Osteoblast (primary cell): ENCODE measurements at places on chromosomes 5 and 9. TPM values are rescaled to one million over a fixed set of nuclear protein-coding genes. Genes with fewer than 3 reads are reported as not detected.

- H3K4me1 ChIP-seq = peaks cover 54% of the 10 kb centered on the region
- no peaks in the 10 kb centered on the region for H3K36me3 ChIP-seq
- H3K4me3 ChIP-seq = peak within 1 kb of the TSS; percentile 81
- H3K27me3 ChIP-seq = no peaks in the 10 kb centered on the region
- peak; percentile 97 for DNase-seq
- H3K27ac ChIP-seq = peak within 1 kb of the TSS; percentile 99
These were observed at the start of gene RAI14 for GRCh38 chr5:34656001-34656699. Gene RAI14 (plus strand): TSS chr5:34656328. CDS start chr5:34686920, 30,592 bp downstream.

GRCh38 chr9:131839281-131840084 lies 99.6 kb upstream of the RAPGEF1 start:
- H3K4me3 ChIP-seq = no peak overlapping the region
- peaks cover 27% of the 10 kb centered on the region for H3K27me3 ChIP-seq
- H3K36me3 ChIP-seq = no peaks in the 10 kb centered on the region
- peak; percentile 98 for DNase-seq
- H3K4me1 ChIP-seq = peaks cover 19% of the 10 kb centered on the region

DNA sequence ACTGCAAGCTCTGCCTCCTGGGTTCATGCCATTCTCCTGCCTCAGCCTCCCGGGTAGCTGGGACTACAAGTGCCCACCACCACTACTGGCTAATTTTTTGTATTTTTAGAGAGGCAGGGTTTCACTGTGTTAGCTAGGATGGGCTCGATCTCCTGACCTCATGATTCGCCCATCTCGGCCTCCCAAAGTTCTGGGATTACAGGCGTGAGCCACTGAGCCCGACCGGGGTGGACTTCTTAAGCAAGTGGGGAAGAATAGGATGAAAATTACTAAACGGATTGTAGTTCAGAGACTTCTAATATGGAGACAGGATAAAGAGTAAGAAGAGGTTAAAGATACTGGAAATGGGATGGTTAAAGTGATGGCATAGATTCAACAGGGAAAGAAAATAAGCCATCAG lies 132.3 kb upstream of the IRX2 start:
- H3K27ac ChIP-seq = no peak overlapping the region
- H3K4me3 ChIP-seq = no peak overlapping the region
- no peaks in the 10 kb centered on the region for H3K27me3 ChIP-seq
- DNase-seq = no peak
- no peaks in the 10 kb centered on the region for H3K36me3 ChIP-seq

DNA sequence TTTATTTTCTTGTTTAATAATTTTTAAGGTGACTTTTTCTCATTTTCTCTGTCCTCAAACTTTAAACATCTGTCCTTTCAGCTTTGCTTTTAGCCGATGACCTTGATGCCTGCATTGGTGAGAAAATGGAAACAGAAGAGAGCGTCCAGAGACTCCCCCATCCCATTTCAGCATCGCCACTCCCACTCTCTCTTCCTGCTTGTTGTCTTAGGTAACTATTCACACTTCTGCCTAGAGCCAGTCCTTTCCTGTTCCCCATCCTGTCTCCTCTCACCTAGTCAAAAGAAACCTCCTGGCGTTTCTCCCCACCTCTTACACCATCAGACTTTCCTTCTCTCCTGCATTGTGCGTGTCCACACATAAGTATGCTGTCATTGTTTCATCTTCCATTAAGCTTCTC lies 124.6 kb downstream of the MAST4 start:
- no peak overlapping the region for H3K4me3 ChIP-seq
- no peak overlapping the region for H3K27ac ChIP-seq
- H3K36me3 ChIP-seq = no peaks in the 10 kb centered on the region
- H3K27me3 ChIP-seq = peaks cover 6% of the 10 kb centered on the region

- H3K27me3 ChIP-seq = no peaks in the 10 kb centered on the region
- H3K4me3 ChIP-seq = no peak overlapping the region
- no peaks in the 10 kb centered on the region for H3K4me1 ChIP-seq
- H3K27ac ChIP-seq = no peak overlapping the region
- no peaks in the 10 kb centered on the region for H3K36me3 ChIP-seq
These were observed 13.6 kb downstream of the C9orf57 start for GRCh38 chr9:72046630-72047456.

DNA sequence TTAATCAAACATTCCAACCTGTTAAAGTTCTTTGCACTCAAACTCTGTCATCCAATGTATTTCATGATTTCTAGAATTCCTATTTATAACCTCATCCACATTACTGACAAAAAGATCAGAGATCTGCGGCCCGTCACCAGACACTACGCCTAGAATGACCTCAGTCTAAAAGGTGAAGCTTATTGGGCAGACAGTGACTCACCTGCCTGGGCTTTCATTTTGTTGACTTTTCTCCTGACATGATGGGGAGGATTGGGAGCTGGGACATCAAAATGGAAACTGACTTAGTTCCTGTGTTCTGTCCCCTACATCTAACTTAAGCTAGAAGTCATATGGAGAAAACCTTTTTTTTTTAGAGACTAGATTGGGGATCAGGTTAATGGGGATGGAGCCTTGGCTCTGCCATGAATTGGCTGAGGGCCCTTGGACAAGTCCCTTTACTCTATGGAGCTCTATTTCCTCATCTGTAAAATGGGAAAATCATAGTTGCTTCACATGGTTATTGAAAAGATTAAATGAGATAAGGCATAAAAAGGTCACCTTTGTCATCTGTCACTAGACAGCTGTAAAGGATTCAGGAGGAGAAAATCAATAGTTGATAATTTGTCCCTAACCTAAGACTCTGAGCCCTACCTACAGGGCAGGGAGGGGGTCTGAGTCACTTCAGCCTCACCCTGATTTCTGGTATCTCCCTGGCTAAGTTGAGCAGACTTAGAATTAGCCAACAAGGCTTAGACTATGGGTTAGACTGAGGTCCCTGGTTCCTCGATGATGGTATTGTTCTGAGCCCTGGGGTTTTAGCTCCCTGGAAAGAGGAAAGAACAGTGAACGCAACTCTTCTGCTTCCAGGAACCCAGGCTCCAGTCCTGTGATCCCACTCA lies 224.8 kb upstream of the TBC1D2 start:
- DNase-seq = no peak
- H3K27me3 ChIP-seq = no peaks in the 10 kb centered on the region
- H3K4me3 ChIP-seq = no peak overlapping the region

DNA sequence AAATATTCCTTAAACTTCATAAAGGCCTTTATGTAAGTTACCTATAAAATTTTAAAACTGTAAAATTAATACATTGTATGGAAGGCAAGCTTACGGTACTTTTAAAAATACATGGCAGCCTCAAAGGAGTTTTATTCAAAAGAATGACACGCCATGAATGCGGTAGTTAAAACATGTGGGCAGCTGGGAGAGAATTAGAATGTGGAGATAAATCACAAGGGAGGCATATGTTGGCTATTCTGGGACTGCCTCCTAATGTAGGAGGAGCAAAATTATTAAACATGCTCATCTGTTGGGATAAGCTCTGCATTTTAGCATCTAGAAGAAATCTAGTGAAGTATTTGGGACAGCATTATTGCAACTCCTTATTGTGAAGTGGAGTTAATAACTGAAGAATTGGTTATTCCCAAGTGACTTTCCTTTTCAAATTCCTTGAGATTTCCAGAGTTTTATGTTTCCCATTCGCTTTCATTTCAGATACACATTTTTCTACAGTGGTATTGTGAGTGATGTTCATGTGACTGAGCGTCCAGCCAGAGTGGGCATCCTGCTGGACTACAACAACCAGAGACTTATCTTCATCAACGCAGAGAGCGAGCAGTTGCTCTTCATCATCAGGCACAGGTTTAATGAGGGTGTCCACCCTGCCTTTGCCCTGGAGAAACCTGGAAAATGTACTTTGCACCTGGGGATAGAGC lies 109.4 kb downstream of the CMYA5 start:
- H3K4me3 ChIP-seq = no peak overlapping the region
- no peaks in the 10 kb centered on the region for H3K36me3 ChIP-seq
- no peaks in the 10 kb centered on the region for H3K27me3 ChIP-seq
- no peak overlapping the region for H3K27ac ChIP-seq
- no peaks in the 10 kb centered on the region for H3K4me1 ChIP-seq

DNA sequence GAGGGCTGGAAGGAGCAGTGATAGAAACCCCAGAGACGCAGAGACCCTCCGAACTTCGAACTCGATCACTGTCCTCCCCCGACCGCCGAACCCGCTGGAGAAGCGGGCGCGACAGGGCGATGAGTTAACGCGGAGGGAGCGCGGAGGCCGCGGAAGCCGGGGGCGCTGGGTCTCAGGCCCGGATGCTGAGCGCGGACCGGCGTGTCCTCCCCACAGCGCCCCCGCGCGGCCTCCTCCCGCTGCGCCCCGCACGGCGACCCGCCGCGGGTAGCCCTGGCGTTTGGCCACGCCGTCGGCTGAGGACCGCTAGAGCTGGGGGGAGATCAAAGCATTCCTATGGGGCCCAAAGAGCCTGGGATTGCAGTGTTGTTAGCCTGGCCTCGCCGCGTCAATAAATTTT lies 7.7 kb upstream of the DMRT2 start:
- no peaks in the 10 kb centered on the region for H3K36me3 ChIP-seq
- H3K4me3 ChIP-seq = no peak overlapping the region
- H3K4me1 ChIP-seq = no peaks in the 10 kb centered on the region
- no peak for DNase-seq

DNA sequence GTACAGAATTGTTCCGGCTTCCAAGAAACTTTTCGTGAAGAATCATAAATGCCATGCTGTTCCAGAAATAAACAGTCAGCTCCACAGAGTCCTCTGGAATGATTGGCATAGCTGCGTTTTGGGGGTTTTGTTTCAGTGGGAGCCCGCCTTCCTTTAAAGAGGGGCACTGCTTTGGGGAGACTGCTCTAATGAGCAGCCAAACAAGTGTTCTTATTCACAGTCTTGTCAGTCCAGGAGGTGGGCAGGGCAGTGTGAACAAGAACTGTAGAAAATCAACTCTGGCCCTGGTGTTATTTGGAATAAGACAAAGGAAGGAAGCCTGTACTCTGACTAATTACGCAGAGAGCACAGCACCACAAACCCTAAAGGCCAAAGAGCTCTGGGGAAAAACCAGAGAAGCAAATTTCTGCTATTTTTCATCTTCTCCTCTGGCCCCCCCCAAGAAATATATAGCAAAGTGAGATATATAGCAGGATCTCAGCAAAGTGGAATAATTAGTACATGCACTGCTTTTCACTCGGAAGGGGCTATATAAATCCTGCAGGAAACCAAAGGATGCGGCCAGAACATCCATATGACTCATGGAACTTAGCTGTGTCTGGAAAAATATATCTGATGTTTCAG lies 92.9 kb downstream of the GLDC start:
- peak overlapping the region; percentile 47 for H3K4me3 ChIP-seq
- H3K27ac ChIP-seq = peak overlapping the region; percentile 72
- H3K36me3 ChIP-seq = no peaks in the 10 kb centered on the region
- peak; percentile 84 for DNase-seq

GRCh38 chr5:3230941-3231340 lies 364.7 kb upstream of the IRX1 start:
- no peak overlapping the region for H3K4me3 ChIP-seq
- no peaks in the 10 kb centered on the region for H3K4me1 ChIP-seq
- no peak overlapping the region for H3K27ac ChIP-seq
- H3K27me3 ChIP-seq = no peaks in the 10 kb centered on the region
- DNase-seq = no peak

DNA sequence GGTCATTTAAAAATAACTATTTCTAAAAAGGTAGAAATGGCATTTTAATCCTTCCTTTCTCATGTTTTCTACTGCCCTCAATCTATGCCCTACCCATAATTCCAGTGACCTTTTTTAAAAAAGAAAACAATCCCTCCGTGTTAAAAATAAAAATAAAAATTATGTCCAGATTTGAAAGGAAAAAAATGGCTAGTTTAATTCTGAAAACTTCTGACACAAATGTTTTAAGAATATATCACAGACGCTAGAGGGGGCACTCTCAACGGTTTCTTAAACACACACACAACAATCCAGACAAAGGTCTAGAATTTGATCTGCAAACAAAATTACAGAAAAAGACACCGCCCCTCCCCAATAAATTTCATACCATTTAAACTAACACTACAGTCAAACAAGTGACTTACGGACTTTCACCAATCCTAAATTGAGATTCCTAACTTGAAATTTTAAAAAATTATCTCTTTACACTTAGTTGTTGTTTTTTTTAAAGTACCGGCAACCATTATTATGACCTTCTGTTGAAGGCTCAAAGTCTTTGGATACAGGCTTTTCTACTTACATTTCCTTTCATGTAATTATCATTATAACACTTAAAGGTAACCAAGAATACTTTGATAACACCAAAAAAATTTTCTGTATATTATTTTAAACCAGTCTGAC lies 38.2 kb downstream of the CLINT1 start:
- H3K27ac ChIP-seq = no peak overlapping the region
- no peak for DNase-seq
- no peaks in the 10 kb centered on the region for H3K27me3 ChIP-seq
- no peak overlapping the region for H3K4me3 ChIP-seq
- H3K36me3 ChIP-seq = no peaks in the 10 kb centered on the region
- peaks cover 6% of the 10 kb centered on the region for H3K4me1 ChIP-seq

DNA sequence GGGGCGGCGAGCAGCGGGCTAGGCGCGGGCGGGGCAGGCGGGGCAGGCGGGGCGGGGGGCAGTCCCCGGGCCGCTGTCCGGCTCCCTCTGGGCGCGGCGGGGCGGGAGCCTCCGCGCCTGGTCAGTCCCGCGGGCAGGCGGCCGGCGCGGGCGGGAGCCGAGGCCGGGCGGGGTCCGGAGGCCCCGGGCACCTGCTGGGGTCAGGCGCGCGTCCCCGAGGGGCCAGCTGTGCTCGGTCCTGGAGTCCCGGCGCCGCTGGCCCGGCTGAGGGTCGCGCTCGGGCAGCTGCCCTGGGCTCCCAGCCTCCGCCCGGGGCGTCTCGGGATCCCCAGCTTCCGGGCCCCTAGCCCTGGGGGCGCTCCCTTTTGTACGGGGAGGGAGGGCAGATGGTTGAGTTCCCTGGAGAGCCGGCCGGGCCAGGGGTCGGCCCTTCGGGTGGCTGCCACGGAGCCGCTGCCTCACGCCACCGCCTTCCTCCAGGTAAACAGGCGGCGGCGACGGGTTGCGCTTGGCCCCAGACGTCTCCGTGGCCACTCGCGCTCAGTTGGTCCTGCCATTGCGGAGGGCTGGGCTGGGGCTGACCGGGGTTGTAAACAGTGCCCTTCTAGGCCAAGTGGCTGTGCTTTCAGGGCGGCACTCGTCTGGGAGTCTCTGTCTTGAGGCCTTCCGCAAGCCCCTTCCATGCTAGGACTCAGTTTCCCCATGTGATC lies 473 bp downstream of the ZBTB34 start:
- peaks cover 19% of the 10 kb centered on the region for H3K4me1 ChIP-seq
- peak overlapping the region; percentile 21 for H3K27ac ChIP-seq
- H3K4me3 ChIP-seq = peak overlapping the region; percentile 86
- peaks cover 30% of the 10 kb centered on the region for H3K27me3 ChIP-seq
- peaks cover 18% of the 10 kb centered on the region for H3K36me3 ChIP-seq
- DNase-seq = peak; percentile 92

The CDKN2B gene
- total RNA-seq = 50.7 and 51.9 TPM in 2 replicates

The NUTM2G gene
- total RNA-seq = not detected in 2 replicates

The PCDHB5 gene
- total RNA-seq = 1.5 and 2.9 TPM in 2 replicates

The ADAMTS12 gene
- total RNA-seq = 6.9 and 8.3 TPM in 2 replicates

The IL13 gene
- total RNA-seq = under 0.01 TPM in 1 of 2 replicates, not detected in the other

The AGXT2 gene
- total RNA-seq = not detected in 2 replicates

The BTNL8 gene
- total RNA-seq = not detected in 2 replicates

The MRPL36 gene
- 35.1 and 35.7 TPM in 2 replicates for total RNA-seq

The NMUR2 gene
- total RNA-seq = not detected in 2 replicates

The SLIT3 gene
- 37.6 and 38.3 TPM in 2 replicates for total RNA-seq
